Activated CD4-positive, CD25-positive, alpha-beta regulatory T cell treated with anti-CD3 and anti-CD28 coated beads, Interleukin-2, amount 50 U/mL, for 16 hours (primary cell): ENCODE measurements at places on chromosomes 16 and 17.

- no peak for DNase-seq
These were observed 286.5 kb downstream of the HS3ST4 start for GRCh38 chr16:25978218-25978617.

- no peak for DNase-seq
These were observed 5.0 kb upstream of the SPIRE2 start for GRCh38 chr16:89823087-89823823.

DNA sequence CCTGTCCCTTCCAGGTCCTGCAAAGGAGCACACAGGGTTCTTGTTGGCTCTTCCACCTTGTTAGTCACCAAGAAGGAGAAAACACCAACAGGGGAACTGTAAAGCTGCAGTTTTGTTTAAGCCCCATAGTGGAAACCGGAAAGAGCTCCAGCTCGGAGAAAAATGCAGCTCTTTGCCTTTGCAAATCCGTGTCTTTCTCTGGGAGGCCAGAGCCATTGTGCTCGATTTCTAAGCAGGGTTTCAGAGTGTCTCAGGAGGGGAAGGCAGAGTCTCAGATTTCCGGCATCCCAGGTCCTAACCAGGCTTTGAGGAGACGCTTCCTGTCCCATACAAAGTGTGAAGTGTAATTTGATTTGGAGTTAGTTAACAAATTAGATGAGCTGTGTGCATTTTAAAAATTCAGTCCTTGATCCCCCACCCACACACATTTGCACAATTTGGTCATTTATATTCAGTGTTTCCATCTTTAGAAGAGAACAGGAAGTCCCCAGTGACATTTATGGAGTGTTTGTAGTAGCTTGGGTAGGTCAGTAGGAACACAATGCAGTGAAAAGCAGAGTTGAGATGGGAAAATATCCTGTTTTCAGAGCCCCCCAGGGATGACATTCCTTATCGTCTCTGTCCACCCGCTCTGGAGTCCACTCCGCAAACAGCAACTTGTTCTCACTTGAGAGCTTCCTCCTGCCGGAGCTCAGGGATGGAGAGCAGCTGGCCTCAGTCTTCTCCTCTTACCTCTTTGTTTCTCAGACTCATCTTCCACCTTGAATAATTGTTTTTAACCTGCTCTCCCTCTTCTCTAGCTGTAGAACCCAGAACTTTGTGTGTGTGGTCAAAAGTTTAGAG is 331.9 kb downstream of the SEC14L1 start:
- DNase-seq, result no peak

DNA sequence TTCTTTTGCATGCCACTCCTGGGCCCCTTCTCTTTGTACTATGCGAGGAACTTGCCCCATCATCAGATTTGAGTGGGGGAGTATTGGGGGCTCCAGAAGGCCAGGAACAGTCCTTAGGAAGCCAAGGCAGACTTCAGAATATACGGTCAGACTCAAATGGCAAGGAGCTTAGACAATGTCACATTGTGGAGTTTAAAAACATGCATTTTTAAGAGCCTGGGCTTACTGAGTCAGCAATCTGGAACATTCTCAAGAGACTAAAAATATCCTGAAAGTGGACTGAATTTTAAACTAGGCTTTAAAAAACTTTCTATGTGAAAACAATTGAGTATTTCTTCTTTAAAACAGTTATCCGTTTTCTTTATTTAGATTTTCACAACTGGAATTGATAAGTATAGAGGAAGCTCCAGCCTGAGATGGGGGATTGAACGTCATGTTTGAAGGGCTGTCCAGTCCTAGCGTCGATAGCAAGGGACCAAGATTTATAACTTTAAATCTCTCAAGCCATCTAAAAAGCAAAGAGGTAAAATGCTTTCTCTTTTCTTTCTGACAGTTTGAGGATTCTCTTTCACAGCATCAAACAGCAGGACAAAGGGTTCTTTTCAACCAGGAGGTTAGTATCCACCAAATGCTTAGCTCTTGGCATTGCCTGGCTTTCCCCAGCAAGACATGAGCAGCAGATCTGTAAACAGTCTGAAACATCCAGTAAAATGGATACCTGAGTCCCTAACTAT is 45.8 kb upstream of the CDRT4 start:
- no peak for DNase-seq

- no peak for DNase-seq
These were observed 671.7 kb upstream of the GOT2 start for GRCh38 chr16:59405802-59406201.

GRCh38 chr16:88351491-88352101 is 31.2 kb upstream of the ZNF469 start:
- no peak for DNase-seq
